Activated CD4-positive, alpha-beta T cell treated with anti-CD3 and anti-CD28 coated beads, Interleukin-2, amount 10 ng/mL, durations not matched to agents 24 days and 14 days (primary cell): ENCODE measurements at places on chromosomes 3 and 15.

DNA sequence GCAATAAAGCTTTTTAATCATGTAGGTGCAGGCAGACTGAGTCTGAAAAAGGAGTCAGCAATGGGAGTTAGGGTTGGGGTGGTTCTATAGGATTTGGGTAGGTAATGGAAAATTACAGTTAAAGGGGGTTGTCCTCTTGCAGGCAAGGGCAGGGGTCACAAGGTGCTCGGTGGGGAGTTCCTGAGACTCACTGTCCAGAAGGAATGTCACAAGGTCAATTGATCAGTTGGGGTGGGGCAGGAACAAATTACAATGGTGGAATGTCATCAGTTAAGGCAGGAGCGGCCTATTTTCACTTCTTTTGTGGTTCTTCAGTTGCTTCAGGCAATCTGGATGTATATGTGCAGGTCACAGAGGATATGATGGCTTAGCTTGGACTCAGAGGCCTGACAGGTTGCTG is 13.9 kb downstream of the CCR5AS start:
- DNase-seq, result no peak

- DNase-seq, result no peak
These were observed 291.7 kb downstream of the FAM43A start for GRCh38 chr3:194977356-194977755.

- no peak for DNase-seq
These were observed 495.3 kb upstream of the AGTR1 start for GRCh38 chr3:148202386-148202785.

DNA sequence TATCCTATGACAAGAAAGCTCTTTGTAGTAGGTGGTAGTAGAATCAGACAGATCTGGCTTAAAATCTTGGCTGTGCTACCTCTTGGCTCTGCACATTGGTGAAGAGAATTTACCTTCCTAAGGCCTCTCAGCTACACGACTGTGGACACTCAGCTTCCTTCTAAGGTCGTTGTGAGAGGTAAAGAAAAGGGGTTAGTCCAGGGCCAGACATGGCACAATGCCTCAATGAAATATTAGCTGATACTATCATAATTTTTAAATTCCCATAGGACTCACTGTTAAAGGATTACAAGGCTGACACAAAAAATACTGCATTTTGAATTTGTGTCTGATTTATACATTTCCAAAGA is 80.4 kb downstream of the IGF1R start:
- no peak for DNase-seq

DNA sequence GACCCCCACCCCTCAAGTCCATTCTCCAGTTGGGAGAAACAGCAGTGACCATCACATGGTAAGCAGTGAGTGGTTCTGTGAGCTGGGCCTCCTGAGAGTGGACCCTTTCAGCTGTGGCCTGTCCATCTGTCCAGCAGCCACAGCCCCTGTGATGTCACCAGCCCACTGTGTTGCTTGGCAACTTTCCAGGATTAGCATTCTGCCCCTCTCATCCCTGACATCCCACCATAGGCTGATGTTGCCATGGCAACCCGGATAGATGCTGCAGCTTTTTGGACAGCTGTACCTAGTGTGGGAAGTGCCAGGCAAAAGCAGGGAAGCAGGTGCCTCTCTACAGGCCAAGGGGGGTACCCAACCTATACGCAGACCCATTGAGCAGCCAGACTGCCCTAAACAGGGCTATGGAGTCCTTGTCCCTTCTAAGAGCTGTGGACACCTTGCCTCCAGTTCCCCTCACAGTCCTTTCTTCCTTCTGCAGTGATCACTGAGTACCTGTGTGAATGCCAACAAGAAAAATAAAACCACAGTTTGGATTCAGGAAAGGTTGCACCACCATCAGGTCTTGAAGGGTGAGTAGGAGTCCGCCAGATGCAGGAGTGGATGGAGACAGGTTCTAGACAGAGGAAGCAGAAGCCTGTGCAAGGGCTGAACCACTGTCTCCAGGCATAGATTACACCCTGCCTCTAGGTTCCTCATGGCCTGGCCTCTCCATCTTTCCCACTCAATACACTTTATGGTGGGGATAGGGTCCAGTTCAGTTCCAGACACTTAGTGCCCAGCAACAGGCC is at the start of gene DNAH1:
Gene DNAH1, plus strand, starts transcription at position 343 of the 788 bp plus-strand sequence. CDS start 6,124 bp downstream, outside the sequence.
- DNase-seq, result no peak

DNA sequence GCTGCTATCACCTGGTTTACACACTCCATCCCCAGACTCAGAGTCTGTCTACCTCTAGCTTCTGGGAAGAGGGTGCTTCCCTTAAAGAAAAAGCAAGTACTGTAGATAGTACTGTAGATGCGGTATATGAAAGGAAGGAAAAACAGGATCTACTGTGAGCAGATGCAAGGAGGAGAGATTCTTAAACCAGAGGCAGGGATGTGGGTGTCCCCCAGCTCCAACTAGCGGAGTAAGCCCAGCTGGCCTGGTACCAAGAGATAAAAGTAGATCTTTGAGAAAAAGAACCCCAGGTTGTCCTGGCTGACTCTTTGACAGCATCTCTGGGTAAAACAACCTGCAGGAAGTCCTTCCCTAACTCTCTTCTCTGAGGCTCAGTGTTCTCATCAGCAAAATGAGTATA is 523.7 kb upstream of the PROK2 start:
- DNase-seq, result no peak

GRCh38 chr3:166283840-166284239 is 446.6 kb upstream of the BCHE start:
- DNase-seq, result no peak

- no peak for DNase-seq
These were observed 84.3 kb downstream of the SHQ1 start for GRCh38 chr3:72763751-72764440.

- DNase-seq, result no peak
These were observed 202.5 kb upstream of the PDZRN3 start for GRCh38 chr3:73827204-73827603.

DNA sequence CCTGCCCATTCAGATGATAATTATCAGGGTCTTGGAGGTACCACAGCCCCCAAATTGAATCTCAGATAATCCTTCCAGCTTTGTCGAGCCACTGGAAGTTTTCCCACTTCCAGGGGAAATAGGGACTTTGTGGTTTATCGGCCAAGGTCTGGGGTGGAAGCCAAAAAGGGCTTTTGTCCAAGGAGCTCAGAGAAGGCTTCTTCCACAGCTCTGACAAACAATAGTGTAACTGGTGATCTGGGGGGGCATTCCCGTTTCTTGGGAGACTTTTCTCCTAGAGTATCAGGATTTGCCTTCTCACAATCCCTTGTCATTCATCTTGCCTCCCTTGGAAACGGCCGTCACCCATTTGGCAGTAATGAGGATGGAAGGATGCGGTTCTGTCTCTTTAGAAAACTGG is 18.4 kb downstream of the SRGAP3 start:
- no peak for DNase-seq

GRCh38 chr3:113409676-113410075 is 31.6 kb downstream of the CFAP44 start:
- no peak for DNase-seq

GRCh38 chr3:1404270-1404962 is 311.6 kb downstream of the CNTN6 start:
- no peak for DNase-seq

GRCh38 chr3:170767576-170767941 is 102.4 kb downstream of the RPL22L1 start:
- DNase-seq, result no peak

DNA sequence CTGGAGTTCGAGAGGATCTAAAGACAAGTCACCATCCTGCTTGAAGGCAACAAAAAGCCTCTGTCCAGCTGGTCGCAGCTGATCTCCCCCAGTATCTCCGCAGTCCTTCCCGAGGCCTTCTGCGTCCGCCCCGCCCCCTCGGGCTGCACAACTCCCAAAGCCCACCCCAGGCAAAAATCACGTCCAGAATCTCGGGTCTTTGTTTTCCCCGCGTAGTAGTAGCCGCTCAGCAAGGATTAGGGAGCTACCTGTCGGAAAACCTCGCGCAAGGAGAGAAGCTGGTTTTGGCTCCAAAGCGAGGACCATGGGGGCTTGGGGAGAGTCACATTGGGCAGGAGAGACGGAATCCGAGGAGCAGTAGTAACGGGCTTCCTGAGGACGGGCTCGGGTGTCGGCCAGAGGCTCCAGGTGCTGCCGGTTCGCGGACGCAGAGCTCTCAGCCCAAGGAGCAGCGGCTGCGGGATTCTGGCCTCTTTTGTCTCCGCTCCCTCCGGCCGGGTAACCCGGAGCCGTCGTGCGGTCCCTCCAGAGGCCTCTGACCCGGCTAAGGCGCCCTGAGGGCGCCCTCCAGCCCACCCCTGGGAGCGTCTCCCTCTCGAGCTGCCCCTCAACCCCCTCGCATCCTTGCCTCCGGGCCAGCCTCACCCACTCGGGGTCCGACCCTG is 401 bp downstream of the ZSCAN29 start:
- no peak for DNase-seq

DNA sequence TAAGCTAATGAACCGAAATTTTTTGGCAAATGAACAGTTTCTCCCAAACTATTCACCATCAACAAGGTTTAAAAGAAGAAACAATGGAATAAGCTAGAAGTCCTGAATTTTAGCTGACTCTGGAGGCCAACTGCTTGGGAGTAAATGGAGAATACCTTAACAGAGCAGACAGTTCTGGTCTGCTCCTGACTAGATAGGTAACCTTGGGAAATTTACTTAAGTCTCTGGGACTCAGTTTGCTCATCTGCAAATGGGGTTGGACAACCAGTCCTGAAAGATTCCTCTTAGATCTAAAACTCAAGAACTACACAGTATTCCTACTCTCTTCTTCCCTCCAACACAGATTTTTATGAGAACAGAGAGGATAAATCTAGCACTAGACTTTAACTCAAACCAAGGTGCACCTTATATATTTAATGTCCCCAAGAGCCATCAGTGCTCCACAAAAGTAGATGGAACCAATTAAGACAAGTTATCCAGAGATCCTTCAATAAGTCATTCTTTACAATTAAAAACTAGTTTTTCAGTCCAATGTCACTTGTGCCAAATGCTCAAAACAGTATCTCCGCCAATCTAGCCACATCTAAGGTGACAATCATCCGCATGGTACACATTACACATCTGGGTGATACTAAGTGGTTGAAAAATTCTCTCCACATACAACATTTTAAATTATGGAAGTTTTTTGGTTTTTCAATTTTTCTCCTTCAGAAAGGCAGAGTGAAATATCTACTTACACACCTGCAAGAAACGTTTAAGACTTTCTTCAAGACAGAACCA is 1.5 kb downstream of the RHOA start:
- peak; percentile 65 for DNase-seq

- DNase-seq, result no peak
These were observed 682.2 kb downstream of the SQOR start for GRCh38 chr15:46317029-46317428.

GRCh38 chr3:46755646-46756045 is 38.0 kb upstream of the PRSS50 start:
- no peak for DNase-seq

DNA sequence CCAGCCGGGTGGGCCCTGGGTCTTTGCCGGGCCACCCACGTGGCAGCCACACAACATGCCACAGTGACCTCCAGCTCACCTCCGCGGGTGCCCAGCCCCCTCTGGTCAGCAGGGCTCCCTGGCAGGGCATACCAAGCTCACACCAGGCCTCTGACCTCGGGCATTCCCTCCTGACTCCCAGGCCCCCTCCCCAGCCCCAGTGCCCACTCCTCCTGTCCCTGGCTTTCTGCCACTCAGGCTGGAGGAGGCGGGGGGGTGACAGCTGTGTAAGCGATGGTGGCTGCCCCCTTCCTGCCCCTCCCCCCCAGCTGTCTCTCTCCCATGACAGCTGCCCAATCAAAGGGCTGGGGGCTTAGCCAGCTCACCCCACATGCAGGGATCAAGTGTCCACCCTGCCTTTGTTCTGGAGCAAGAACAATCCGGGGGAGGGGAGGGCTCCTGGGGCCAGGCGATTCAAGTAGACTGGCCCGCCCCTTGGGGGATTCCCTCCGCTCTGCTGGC is 3.3 kb downstream of the PCBP4 start:
- DNase-seq, result no peak

DNA sequence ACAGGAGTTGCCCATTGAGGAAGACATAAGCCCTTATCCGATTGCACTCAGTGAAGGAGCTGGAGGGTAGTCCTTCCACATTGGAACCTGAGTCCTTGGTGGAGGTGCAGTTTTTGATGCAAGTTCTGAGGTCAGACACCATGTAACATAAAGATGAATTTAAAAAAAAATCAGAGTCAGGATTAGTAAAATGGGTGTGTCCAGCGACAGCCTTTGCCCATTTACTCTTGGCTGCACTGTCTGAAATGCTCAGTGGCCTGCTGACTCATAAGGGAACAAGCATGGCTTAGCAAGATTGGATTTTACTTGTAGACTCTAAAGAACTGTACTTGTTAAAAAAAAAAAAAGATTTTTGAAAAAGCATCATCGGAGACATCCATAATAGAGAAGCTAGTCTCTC is 241.1 kb upstream of the TOPAZ1 start:
- no peak for DNase-seq

GRCh38 chr3:132417695-132418411 is 551 bp downstream of the DNAJC13 start:
- DNase-seq, result peak; percentile 86

DNA sequence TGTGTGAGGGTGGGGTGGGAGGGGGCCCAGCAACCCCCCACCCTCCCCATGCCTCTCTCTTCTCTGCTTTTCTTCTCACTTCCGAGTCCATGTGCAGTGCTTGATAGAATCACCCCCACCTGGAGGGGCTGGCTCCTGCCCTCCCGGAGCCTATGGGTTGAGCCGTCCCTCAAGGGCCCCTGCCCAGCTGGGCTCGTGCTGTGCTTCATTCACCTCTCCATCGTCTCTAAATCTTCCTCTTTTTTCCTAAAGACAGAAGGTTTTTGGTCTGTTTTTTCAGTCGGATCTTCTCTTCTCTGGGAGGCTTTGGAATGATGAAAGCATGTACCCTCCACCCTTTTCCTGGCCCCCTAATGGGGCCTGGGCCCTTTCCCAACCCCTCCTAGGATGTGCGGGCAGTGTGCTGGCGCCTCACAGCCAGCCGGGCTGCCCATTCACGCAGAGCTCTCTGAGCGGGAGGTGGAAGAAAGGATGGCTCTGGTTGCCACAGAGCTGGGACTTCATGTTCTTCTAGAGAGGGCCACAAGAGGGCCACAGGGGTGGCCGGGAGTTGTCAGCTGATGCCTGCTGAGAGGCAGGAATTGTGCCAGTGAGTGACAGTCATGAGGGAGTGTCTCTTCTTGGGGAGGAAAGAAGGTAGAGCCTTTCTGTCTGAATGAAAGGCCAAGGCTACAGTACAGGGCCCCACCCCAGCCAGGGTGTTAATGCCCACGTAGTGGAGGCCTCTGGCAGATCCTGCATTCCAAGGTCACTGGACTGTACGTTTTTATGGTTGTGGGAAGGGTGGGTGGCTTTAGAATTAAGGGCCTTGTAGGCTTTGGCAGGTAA is 8.1 kb downstream of the FAM131A start:
- DNase-seq, result peak; percentile 64

GRCh38 chr3:179476215-179476614 is 24.9 kb upstream of the GNB4 start:
- no peak for DNase-seq

DNA sequence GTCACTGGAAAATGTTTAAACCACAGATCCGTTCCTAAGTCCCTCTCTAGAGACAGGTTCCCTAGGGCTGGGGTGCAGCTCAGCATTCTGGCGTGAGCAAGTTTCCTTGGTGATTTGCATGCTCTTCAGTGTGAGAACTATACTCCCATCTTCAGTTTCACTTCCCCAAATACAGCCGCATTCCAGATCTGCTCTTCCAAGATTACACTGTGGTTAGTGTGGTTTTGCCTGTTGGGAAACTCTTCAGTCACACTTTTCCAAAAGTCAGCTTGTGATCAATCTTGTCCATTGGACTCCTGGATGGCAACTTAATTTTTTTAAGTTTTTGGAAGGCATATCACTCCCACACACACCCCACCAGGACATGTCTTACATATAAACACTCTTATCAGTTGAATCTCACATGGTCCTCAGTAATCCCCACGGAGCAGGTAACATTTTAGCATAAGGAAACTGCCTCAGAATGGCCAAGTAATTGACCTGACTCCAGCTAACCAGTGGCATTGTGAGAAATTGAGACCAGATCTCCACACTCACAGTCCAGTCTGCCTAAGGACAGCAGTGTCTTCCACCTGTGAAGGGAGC is 33.5 kb upstream of the PTPN23 start:
- no peak for DNase-seq
